ENCODE measurements at places on chromosomes 5 and 9. TPM values are rescaled to one million over a fixed set of nuclear protein-coding genes. Genes with fewer than 3 reads are reported as not detected.

GRCh38 chr5:6847870-6848269, 134.6 kb downstream of the TENT4A start:
- no peak for DNase-seq

DNA sequence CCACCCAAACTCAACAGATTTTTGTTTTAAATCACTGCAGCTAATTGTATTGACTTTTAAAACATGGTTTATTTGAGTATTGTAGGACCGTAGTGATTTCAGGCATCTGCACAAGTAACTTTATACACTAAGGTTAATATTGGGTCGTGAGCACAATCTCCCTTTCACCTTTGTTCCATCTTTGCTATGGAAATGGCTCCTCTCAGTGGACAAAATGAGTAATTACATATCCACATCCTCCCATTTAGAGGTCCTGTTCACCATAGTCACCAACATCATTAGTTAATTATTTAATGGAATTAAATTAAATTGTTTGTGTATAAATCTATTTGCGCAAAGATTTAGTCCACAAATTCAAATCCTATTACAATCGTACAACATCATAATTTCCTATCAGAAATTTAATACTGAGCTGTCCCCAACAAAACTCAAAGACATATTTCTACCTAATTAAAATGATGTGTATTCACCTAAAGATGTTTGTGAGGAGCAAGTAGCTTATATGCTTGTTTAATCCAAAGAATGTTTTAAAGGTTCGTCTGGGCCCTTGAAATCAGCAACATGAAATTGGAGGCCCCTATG, 173.0 kb upstream of the DAPK1 start:
- DNase-seq = no peak

- no peak for DNase-seq
These were observed 294.7 kb upstream of the SLC30A5 start for GRCh38 chr5:68798877-68799843.

The SWI5 gene
- polyA plus RNA-seq = 34.3 TPM

- no peak for DNase-seq
These were observed 16.7 kb downstream of the SLC25A25 start for GRCh38 chr9:128084746-128085145.

The ZBED3 gene
- polyA plus RNA-seq = 4.6 TPM

DNA sequence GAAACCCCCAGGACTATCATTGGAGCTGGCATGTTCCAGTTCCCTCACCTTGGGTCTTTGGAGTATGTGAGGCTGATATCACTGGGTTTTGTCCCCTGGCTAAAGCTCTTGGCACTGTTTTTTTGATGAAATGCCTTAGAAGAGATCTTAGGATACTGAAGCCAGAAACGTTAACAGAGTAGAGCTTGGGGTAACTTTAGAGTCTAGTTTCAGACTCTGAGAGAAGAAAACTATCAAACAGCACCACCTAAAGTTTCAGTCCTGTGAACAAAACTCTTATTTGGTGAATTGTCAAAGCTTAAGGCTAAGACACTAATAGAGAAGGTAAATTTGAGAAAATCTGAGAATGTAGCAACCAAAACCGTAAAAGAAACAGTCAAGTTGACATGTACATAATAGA, 111.7 kb upstream of the PUM3 start:
- no peak for DNase-seq

The SPINK7 gene
- not detected for polyA plus RNA-seq

GRCh38 chr5:180194410-180195345, 14.3 kb downstream of the RASGEF1C start:
- no peak for DNase-seq

The ENTPD2 gene
- not detected for polyA plus RNA-seq

The EQTN gene
- polyA plus RNA-seq = not detected

DNA sequence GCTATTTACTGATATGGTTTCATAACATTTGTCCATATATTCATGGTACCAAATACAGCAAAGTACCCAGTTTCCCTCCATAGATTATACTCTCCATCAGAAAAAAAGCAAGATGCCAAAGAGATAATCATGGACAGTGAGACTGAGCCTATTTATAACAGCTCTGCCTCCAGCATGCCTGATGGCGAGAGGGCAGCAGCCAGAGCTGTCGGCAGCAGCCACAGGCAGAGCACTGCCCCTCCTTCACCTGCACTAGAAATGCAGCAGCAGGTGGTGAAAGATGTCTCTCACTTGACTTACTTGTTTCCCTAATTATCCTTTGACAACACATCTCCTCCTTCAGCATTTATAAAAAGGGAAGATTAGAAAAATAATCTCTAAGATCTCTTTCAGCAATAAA, 32.4 kb downstream of the CTNNAL1 start:
- no peak for DNase-seq

The MAMDC2 gene
- polyA plus RNA-seq = not detected

The ANKRD31 gene
- polyA plus RNA-seq = 0.55 TPM

DNA sequence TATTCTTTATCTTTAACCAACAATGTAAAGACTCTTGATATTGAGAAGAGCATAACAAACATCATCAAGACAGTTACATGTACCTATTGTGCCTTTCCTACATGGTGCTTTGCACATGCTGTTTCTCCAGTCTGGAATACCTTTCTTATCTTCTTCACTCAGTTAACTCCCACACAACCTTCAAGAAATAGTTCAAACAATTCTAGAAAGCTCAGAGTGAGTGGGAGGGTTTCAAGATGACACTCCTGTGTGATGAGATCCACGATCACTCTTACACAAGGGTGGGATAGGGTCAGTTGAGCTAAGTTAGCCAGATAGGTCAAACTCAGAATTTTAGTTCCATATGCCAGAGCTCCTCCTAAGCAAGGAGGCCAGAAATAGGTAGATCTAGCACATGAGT, 915.5 kb downstream of the NR2F1-AS1 start:
- no peak for DNase-seq

Measured in naive thymus-derived CD8-positive, alpha-beta T cell (primary cell).